ENCODE measurements at places on chromosomes 7 and 10.

GRCh38 chr10:70137927-70138883, 5.6 kb upstream of the AIFM2 start:
- no peak for DNase-seq

- DNase-seq: no peak
Measured at GRCh38 chr7:122010116-122010515, 133.9 kb downstream of the AASS start.

GRCh38 chr10:110448682-110449418, 48.9 kb upstream of the DUSP5 start:
- DNase-seq: no peak

GRCh38 chr7:42198296-42198695, 38.7 kb downstream of the GLI3 start:
- no peak for DNase-seq

GRCh38 chr10:77636967-77637531, 559 bp downstream of the KCNMA1 start:
- no peak for DNase-seq

- DNase-seq: no peak
Measured at GRCh38 chr7:45564886-45565455, 9.2 kb upstream of the ADCY1 start.

DNA sequence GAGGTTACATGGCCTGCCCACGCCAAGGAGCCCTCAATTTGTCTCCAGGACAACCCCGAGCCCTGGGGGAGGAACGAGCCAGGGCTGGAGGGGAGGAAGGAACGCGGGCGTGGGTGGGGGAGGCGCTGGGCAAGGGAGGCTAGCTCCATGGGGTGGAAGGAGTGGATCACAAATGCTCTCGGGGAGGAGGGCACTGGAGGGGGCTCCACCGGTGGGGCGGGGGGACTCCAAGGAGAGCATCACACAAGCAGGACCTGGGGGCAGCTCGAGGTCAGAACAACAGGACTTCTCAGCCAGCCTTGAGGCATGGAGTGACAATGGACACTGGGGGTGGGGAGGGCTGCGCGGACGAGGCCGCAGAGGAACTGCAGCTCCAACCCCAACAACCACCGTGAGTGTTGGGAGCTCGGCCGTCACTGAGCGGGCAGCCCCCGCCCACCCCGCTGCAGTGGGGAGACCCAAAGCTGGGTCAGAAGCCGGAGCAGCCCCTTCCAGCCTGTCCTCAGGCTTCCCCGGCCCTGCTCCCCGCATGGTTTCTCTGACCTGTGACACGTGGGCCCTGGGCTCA, 41.1 kb downstream of the STK32C start:
- DNase-seq: no peak

- no peak for DNase-seq
Measured at GRCh38 chr7:8437606-8438005, 4.2 kb downstream of the NXPH1 start.

- no peak for DNase-seq
Measured at GRCh38 chr10:72918352-72918751, 24.8 kb downstream of the OIT3 start.

- peak; percentile 8 for DNase-seq
Measured at GRCh38 chr10:90856964-90857634, 740 bp downstream of the HTR7 start.

GRCh38 chr7:139720705-139721231, 57.0 kb downstream of the HIPK2 start:
- DNase-seq: no peak

GRCh38 chr7:141074162-141074991, 513 bp downstream of the TMEM178B start:
- DNase-seq: no peak

- DNase-seq: no peak
Measured at GRCh38 chr7:48660306-48660870, 264.0 kb upstream of the CDC14C start.

DNA sequence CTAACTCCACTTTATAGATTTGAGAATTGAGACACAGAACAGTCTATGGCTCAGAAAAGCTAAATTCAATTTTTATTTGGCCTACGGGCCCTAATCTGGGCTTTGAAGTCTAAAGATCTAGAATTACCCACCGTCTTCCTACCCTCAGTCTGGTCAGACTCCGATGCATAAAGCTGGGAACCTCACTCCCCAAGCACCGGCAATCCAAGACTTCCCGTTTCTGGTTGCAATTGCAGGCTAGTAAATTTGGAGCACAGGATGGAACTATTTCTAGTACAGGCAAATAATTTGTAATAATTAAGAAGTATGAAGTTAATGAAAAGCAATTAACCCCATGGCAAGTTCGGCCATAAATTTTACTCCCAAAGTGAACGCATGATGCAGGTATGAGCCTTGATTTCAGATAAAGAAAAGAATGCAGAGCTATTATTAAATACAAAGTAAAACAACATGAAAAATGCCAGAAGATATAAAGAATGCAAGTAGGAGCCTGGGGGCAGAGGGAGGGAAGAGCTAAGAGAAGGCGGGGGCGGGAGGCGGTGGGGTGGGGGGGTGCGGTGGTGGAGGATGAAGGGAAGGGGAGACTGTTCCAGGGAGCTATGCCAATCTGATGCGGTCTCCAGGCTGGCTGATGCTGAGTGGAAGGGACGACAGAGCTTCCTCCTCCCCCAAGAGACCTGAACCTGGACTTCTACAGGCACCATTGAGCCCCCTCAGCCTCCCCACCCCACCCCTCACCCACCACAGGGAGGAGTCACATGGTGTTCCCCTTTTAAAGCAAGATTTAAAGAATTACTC, 45.1 kb downstream of the BPGM start:
- DNase-seq: no peak

Data from activated CD4-positive, alpha-beta T cell treated with anti-CD3 and anti-CD28 coated beads for 4 hours (primary cell).